ENCODE measurements at places on chromosomes 5 and 9.

- DNase-seq, result no peak
Measured at GRCh38 chr5:32520356-32520755, 65.0 kb upstream of the SUB1 start.

DNA sequence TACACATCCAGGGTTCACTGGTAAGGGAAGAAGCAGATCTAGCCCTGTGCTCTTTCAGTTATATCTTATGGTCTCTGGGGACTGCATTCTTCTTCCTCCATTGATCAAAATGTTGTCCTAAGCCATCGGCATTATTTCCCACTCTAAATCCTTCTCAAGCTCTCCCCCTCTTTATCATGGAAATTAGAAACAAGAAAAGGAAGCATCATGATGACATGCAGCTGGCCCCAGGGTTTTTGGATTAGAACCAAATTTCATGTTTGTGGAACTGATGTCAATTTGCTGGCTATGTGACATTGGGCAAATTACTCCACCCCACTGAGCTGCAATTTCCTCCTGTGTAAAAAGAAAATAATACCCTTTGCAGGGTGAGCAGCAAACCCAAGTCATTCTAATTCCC is 39.5 kb downstream of the MFAP3 start:
- DNase-seq, result no peak

- DNase-seq, result no peak
Measured at GRCh38 chr5:154575546-154576428, 97.8 kb upstream of the HAND1 start.

- DNase-seq, result no peak
Measured at GRCh38 chr5:120690621-120691407, 226.7 kb downstream of the PRR16 start.

DNA sequence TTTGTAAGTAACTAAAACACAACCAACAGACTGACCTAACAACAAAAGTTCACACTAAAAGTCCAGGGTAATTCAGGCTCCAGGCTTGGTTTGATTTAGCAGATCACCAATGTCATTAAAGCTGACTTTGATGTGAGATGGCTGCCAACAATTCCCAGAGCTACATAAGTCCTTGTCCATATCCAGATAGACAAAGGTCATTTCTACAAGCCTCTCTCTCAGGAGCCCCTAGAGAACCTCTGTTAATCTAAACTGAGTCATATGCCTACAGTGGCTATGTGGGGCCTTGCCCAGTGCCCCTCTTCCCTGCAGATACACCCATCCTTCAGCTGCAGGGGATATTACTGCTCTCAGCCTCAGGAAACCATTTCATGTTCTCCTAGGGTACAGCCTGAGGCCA is 18.2 kb upstream of the ANP32B start:
- no peak for DNase-seq

DNA sequence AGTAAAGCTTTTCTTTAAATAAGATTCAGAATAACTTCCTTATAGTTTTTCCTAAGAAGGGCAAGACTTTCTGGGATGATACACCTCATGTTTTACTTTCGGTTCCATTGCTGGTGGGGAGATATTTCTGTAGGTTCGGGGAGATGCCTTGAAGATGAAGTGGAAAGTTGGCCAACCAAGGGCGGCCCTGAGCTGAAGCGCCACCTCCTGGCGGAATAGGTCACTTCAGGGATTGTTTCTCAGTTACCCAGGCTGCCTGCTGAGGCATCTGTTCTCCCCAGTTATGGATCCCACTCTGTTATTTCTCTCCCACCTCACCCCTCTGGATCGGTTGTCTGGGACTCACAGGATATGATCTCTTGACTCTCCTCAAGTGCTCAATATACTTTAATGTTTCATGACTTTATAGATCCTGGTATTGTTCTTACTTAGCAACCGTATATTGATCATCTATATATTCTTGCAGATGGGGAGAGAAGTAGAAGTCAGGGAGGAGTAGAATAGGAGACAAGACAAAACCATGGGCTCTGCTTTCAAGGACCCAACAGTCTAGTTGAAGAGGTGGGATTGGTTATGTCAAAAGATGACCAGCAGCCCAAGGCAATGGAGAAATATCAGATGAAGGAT is 23.4 kb downstream of the MEGF10 start:
- peak; percentile 67 for DNase-seq

Data from stimulated activated CD4-positive, alpha-beta T cell treated with anti-CD3 and anti-CD28 coated beads, Interleukin-4, amount 100 ng/mL, for 48 hours (primary cell).